Stimulated activated CD8-positive, alpha-beta memory T cell treated with anti-CD3 and anti-CD28 coated beads, Interleukin-4, amount 100 ng/mL, for 4 hours (primary cell): ENCODE measurements at places on chromosomes 5 and 9.

DNA sequence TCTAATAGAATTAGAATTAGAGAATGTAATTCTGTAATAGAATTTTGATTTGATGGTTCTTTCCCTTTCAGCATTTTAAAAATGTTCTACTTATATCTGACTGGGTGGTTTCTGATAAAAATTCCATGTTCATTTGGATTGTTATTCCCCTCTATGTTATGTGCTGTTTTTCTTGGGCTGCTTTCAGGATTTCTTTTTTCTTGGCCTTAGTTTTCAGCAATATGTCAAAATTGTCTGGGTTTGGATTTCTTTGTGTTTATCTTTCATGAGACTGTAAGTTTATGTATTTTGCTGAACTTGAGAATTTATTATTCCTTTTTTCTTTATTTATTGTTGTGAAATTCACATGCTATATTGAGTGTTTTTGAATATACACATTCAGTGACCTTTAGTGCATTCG, 189.1 kb downstream of the RANBP17 start:
- no peak for DNase-seq

DNA sequence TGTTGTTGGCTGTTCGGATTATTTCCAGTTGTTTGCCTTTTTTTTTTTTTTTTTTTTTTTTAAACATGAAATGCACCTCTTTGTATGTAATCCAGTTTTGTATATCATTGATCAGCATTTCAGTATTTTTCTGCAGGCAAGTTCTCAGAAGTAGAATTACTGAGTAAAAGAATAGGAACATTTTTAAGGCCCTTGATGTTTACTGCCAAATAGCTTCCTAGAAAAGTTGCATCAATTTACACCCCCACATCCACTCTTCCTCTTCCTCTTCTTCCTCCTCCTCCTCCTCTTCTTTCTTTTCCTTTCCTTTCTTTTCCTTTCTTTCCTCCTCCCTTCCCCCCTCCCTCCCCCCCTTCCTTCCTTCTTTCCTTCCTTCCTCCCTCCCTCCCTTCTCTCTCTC, 69.4 kb upstream of the ENTREP1 start:
- no peak for DNase-seq

DNA sequence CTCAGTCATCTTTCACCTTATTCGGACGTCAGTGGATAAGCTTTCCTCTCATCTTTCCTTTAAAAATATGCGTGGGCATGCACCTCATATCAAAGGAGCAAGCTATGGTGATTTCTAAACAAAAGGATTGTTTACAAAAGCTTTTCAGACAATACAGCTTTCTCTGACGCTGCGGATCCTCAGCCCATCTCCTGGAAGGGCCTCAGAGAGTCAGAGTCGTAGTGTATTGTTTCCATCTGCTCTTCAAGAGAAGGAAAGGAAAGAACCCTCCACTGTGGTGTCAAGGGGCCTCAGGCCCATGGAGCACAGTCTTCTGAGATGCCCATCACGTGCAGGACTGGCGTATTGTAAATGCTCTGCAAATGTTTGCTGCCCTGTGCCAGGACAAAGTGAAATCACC, 163.4 kb upstream of the MAP1B start:
- no peak for DNase-seq

- no peak for DNase-seq
Measured at GRCh38 chr5:138829341-138829740, 45.8 kb downstream of the LRRTM2 start.

- no peak for DNase-seq
Measured at GRCh38 chr5:142630927-142631539, 54.9 kb downstream of the FGF1 start.

GRCh38 chr9:113949571-113950078, 73.5 kb downstream of the ZNF618 start:
- no peak for DNase-seq

- DNase-seq = no peak
Measured at GRCh38 chr5:113265190-113265589, 169.6 kb downstream of the TSSK1B start.

DNA sequence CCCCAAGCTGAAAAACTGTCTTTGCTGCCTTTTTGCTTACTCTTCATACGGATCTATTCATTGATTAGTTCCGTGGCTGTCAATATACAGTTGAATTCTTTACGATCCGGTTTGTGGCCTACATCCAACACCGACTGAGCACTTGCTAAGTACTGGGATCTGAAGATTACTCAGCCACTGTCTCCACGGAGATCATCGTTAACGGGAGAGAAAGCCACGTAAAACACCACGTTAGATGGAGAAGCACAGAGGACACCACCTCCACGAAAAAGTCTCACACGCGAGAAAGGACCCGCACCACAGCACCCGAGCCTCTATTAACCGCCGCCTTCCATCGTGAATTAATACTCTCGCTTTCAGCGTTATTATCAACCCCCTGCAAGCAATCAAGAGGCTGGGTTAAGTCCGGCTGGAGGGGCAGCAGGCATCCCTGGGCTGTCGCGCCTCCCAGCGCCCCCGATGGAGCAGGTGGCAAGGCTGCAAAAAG, 650 bp downstream of the ELP1 start:
- no peak for DNase-seq

GRCh38 chr9:99515093-99515492, 293.0 kb downstream of the SEC61B start:
- no peak for DNase-seq

- DNase-seq = no peak
Measured at GRCh38 chr5:168401880-168402279, 84.4 kb upstream of the RARS1 start.

- DNase-seq = no peak
Measured at GRCh38 chr5:68289498-68289897, 73.9 kb downstream of the PIK3R1 start.

DNA sequence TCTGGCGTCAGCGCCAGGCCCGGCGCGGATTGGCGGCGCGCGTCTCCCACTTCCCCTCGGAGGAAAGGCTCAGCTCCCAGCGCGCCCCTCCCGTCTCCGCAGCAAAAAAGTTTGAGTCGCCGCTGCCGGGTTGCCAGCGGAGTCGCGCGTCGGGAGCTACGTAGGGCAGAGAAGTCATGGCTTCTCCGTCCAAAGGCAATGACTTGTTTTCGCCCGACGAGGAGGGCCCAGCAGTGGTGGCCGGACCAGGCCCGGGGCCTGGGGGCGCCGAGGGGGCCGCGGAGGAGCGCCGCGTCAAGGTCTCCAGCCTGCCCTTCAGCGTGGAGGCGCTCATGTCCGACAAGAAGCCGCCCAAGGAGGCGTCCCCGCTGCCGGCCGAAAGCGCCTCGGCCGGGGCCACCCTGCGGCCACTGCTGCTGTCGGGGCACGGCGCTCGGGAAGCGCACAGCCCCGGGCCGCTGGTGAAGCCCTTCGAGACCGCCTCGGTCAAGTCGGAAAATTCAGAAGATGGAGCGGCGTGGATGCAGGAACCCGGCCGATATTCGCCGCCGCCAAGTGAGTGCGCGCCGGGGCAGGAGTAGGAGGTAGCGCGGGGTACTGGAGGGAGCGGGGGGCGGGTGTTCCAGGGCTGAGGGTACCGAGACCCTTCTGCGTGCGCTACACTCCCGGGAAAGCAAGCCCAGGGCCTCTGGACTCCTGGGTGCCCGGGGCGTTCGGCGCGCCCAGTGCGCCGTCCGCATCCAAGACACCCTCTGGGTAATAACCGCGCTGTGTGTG, at the start of gene MSX2:
Gene MSX2 (plus strand): TSS at position 99 of the 777 bp plus-strand sequence. CDS start 78 bp downstream, at position 177.
- no peak for DNase-seq

GRCh38 chr9:127278372-127278771, 13.8 kb downstream of the GARNL3 start:
- no peak for DNase-seq

- no peak for DNase-seq
Measured at GRCh38 chr9:77912895-77913693, 118.5 kb downstream of the GNAQ start.

GRCh38 chr5:82150559-82150958, 127.6 kb downstream of the RPS23 start:
- no peak for DNase-seq

GRCh38 chr5:72180925-72181324, 73.7 kb downstream of the MAP1B start:
- no peak for DNase-seq

- no peak for DNase-seq
Measured at GRCh38 chr9:126053913-126054312, 272.7 kb upstream of the MVB12B start.

DNA sequence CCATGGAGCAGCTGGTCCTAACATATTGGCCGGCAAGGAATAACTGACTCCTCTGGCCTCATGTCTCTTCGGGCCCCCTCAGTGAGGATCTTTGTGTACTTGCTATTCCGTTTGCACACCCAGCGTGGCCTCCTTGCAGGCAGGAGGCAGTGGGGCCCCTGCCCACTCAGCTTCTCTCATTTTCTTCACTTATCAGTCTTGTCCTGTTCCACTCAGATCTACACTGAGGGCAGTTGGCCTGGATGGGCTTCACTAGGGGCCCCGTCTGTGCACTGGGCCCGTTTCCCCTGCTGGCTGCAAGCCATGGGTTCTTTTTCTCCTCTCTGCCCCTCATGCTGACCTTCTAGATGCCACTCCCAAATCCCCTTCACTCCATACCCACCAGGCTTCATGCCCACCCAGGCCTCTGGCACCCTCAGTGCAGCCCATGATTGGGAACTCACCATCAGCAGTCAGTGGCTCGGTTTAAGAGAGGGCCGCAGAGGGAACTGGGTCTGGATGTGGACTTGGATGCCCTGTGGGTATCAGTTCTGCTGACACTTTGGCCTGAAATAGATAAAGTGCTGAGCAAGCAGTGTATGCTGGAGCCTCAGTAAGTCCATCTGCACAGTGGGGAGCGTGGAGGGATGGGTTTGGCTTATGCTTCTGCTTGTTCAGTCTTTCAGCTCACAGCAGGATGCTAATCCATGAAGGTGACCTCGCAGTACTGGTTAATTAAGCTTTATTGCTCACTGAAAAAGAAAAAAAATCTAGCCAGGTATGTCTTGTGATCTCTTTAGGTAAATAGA, 57.9 kb downstream of the ERBIN start:
- DNase-seq = no peak

GRCh38 chr5:143562935-143563334, 159.4 kb upstream of the NR3C1 start:
- no peak for DNase-seq

GRCh38 chr9:27117489-27118135, 8.6 kb downstream of the TEK start:
- no peak for DNase-seq

GRCh38 chr5:143261748-143262392, 141.6 kb downstream of the NR3C1 start:
- DNase-seq = no peak
